ENCODE measurements at places on chromosomes 7 and 10.

- DNase-seq: no peak
These were observed 1412.4 kb upstream of the CELF2 start for GRCh38 chr10:9605231-9605630.

GRCh38 chr7:14787551-14787950 is 115.0 kb downstream of the DGKB start:
- DNase-seq: peak; percentile 40

DNA sequence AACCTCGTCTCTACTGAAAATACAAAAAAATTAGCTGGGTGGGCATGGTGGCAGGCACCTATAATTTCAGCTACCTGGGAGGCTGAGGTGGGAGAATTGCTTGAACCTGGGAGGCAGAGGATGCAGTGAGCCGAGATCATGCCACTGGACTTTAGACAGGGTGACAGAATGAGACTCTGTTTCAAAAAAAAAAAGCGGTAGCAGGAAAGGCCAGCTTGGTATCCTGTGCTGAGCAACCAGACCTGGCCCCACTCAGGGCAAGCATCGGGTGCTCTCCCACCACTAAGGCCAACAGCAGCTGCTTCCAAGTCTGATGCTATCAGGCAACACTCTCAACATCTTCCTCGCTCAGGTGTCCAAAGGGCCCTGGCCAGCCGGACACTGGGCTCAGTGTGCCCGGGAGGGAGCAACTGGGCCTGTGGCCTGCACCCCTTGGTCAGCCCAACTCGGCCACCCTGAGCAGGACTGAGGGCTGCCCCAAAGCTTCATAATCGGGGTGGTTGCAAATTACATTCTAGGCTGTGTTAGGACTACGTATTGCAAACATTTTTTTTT is 44.3 kb upstream of the MSMB start:
- DNase-seq: no peak

DNA sequence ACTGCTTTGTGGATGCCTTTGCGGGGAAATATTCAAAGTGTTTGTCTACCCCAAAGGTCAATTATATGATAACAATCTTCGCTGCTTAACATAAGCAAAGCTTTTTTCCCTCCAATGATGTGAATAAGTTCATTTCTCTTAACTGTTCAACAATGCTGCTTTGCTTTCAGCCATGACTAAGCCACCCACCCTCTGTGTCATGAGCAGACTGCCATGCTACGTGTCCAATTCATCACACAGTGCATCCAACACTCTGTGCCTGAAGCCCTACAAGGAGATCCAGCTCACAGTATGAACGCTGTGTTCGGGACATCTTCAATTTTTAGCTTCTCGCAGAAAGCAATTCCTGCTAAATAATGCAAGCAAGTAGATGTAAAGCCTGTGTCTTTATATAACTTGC is 5.7 kb upstream of the TAS2R40 start:
- DNase-seq: no peak
